Stimulated activated naive CD8-positive, alpha-beta T cell treated with anti-CD3 and anti-CD28 coated beads, Interleukin-15, amount 100 ng/mL, for 72 hours (primary cell): ENCODE measurements at places on chromosomes 5 and 9.

- DNase-seq: no peak
These were observed 20.1 kb upstream of the LTC4S start for GRCh38 chr5:179773686-179774040.

- DNase-seq: no peak
These were observed 380.5 kb downstream of the RASEF start for GRCh38 chr9:82682431-82682830.

DNA sequence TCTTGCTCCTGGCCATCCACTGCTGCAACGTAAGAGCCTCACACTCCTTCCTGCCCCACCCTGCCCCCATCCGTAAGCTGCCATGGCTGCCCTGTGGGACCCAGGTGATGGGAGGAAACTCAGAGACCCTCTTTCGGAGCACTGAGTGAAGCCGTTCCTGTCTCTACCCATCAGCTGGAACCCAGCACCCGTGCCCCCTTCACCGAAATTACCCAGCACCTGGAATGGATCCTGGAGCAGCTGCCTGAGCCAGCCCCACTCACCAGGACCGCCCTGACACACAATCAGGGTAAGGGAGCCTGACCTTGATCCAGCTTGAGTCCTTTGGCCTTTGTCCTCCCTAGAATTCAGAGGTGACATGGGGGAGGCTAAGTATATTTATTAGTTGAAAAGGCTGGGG lies 3.2 kb downstream of the TESK1 start:
- DNase-seq: no peak

- no peak for DNase-seq
These were observed 2.5 kb downstream of the SH3TC2 start for GRCh38 chr5:149060325-149060724.

DNA sequence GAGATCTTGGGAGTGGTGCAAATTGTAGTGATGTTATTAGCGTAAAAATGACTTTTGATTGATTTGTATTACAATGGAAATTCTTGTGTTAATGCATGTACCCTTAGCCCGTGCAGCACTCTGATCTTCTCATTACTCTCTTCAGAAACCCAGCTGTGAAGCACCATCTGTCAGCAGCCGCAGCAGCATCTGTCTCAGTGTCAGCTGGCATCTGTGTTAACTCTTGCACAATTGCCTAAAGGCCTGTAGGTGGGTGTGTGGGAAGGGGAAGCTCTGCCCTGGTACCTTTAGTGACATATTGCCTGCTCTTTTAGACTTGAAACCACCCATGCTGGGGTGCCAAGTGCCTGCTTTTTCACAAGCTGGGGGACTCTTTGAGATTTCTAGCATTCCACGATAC lies 101.3 kb downstream of the FBXL7 start:
- DNase-seq: no peak

DNA sequence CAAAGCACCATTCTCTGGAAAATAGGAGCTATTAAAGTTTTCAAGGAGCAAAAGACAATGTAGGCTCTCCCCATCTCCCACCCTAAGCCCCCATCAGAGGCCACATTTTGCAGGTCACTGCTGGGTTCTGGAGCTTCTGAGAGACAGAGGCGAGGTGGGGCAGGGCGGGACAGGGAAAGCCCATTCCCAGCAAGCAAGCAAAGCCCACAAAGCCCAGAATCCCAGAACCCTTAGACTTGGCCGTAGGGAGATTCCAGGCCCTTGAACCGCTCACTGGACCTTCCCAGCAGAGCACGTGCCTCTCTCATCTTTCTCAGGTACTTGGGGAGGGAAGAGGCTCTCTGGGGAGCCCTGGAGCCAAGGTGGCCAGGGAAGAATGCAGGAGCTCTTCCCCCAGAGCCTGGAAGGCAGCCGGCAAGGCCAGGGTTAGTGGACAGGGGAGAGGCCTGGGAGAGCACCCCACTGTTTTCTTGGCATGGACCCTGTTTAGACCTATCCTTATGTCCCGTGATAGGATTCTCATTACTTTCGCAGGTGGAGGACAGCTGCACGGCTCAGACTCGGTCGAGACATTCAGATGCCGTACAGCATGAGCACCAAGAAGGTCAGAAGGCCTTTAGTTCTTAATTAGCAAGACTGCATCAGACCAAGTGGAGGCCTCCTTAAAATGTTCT lies 52.4 kb downstream of the ZNF354C start:
- DNase-seq: no peak

DNA sequence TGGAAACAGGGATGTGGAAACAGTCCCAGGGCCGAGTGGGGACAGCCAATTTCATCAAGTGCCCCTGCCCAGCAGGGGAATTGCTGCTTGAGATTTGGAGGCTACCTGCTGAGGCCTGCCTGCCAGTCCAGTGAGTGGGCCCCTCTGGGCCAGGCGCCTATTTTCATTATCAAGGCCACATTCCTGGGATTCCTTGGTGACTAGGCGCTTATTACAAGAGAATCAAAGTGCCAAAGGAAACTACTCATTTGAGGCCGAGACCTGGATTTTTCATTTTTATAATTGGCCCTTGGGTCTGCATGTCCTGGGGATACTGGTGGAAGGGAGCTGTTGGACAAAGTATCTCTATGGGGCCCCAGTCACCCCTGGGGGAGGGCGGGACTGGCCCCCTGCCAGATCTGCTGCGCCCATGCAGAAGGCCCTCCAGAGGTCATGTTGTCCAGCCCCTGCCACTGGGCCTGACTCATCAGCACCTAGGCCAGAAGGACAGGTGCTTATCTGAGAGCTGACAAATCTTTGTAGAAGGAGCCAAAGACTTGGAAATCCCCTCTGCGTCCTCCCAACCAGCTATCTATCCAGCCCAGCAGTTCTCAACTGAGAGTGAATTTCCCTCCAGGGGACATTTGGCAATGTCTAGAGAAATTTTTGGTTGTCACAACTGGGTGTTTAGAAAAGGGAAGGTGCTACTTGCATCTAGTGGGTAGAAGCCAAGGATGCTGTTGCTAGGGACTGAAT lies 45.6 kb downstream of the FOXI1 start:
- DNase-seq: no peak
